ENCODE measurements at places on chromosomes 5 and 9.

DNA sequence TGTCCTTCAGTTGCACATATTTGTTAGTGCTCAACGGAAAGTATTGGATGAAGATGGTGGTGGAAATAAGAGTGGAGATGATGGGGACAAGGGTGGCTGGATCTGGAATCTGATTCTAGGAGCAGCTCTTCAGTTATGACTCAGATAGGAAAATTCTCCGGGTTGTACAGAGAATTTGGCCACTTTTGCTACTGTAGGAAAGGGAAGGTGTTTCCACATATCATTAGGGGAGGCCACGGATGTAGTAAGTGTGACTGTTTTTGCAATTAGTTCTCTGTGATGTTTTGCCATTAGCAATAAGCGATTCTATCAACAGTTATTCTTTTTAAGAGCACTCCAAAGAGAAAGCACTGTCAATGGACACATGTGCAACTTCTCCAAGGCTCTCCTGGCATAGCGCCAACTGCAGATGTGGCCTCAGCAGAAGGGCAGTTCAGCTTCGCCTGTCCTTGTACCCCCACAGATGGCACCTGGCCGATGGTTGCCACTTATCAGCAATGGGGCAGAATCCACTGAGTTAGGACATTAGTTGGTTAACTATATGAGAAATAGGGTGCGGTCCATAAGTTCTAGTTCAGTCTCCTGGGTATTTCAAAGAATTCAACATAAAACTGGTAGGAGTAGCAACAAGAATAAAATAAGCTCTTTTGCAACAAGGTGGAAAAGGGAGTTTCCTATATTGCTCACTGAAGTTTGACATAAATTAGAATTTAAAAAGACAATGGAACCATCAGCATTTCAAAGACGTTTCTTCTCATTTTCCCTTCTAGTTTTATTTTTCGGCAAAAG, 96.3 kb downstream of the ARSB start:
- no peak for DNase-seq

DNA sequence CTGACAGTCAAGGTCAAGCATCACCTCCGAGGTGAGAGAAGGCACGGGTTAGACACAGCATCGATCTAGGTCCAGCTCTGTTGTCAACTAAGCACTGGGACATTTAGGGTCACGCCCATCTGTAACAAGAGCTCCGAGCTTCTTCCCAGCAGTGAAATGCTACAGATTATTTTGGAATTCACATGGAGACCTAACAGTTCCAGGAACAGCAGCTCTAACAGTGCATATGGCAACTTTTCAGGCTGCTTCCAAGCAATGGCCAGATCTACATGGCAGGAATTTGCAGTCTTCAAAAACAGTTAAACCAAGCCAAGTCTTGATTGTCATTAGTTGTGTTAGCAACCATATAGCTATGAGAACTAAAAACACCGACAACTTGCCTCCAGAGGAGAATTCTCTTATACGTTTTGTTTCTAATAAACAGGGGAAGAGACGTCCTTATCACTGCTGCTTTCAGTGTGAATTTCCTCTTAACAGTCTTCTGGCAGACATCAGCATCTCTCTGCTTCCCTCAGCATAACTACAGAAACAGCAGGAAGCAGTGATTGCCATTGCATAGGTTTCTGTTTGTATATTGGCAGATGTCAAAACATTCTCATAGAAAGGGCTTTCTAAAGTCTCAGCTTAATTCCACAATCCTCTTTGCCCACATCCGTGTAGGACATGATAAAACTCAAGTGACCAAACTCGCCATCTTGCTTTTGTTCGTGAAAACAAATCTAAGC, 242.1 kb upstream of the DAPK1 start:
- DNase-seq, result no peak

DNA sequence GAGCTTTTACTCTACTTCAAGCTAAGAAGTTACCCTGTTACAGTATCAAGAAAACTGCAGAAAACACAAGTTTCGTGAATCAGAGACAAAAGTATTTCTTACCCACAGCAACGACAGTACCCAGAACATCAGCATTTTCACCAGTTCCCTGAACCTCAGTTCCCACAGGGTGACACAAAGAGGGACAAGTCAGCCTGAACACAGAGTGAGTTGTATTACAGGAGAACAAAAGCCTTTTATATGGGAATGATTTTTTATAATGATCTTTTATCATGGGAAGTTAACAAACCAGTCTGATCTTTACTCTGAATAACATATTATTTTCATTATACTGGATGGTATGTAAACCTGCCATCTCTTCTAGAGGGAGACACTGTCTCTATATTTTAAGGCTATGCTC, 139.0 kb upstream of the ITGA1 start:
- no peak for DNase-seq

GRCh38 chr5:111932628-111933027, 175.6 kb upstream of the NREP start:
- no peak for DNase-seq

DNA sequence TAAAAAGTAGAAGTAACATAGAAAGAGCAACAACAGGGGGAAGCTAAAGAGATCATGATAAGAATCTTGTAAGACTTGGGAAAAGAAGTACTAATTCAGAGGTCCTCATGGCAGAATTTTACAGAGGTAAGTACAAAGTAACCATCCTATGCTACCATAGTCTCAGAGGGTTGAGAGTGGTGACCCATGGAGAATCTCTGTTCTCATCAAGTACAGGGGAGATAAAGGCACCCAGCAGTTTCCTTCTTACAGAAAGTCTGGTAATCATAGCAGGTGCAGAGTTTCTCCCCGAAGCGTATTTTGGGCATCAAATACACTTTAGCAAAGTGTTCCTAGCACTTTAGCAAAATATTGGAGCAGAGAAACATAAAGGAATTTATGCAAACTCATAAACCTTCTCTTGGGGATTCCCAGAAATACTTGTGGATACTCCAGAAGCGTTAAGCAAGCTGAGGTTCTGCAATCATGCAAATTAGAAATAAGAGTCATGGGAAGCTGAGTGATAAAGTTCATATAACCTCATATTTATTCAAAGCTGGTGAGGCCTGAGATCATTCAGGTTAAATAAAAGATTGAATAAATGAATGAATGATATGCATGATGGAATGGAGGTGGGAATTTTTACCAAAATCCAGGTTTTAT, 101.0 kb upstream of the SMC2 start:
- no peak for DNase-seq

DNA sequence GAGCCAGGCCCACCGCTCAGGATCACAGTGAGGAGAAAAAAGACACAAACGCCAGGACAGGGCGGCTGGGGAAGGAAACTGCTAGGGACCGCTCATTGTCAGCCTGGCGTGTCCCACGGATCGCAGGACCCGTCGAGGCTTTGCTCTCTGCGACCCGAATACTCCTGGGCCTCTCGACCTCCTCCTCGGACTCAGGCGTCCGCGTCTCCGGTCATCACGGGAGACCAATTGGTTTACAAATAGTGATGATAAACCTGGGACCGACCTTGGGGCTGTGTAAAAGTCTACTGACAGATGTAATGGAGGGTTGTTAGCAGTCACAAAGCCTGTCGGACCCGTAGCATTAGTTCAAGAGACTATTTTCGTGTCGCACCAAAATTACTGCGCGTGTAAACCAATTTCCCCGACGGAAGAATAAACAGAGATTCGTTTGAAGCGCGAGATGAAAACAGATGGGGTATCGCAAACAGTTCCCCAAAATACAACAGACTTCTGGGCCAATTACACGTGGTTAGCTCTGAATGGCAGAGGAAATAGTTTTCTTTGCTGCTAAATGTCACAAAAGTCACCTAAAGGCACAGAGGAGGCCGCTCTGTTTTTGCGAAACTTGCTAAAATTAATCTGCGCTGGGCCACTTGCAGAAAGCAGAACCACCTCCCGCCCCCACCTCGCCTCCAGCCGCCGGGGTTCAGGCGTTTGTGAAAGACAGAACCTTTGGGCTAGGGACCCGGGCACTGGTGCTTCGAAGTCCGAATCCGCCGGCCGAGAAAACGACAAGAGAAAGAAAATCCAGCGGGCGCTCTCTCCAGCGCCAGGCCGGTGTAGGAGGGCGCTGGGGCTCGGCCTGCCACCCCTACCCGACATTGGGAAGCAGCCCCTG, 67.6 kb downstream of the FOXD1 start:
- peak; percentile 22 for DNase-seq

DNA sequence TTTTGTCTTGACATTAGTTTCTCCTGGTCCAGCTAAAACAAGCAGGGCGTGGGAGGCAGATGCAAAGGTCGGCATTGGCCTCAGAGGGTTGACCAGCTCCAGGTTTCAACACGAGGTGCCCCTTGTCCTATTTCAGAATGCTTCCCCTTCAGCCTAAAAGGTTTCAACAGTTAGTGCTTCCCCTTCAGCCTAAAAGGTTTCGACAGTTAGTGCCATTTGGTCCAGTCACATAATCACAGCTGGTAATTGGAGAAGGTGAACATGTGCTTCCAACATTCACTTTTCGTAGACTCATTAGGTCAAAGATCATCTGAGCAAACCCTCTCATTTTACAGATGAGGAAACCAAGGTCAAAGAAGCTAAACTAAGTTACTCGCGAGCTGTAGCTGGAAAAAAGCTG, 270.3 kb upstream of the MAP3K1 start:
- DNase-seq, result no peak

GRCh38 chr9:78470216-78470615, 173.3 kb downstream of the PSAT1 start:
- DNase-seq, result no peak

DNA sequence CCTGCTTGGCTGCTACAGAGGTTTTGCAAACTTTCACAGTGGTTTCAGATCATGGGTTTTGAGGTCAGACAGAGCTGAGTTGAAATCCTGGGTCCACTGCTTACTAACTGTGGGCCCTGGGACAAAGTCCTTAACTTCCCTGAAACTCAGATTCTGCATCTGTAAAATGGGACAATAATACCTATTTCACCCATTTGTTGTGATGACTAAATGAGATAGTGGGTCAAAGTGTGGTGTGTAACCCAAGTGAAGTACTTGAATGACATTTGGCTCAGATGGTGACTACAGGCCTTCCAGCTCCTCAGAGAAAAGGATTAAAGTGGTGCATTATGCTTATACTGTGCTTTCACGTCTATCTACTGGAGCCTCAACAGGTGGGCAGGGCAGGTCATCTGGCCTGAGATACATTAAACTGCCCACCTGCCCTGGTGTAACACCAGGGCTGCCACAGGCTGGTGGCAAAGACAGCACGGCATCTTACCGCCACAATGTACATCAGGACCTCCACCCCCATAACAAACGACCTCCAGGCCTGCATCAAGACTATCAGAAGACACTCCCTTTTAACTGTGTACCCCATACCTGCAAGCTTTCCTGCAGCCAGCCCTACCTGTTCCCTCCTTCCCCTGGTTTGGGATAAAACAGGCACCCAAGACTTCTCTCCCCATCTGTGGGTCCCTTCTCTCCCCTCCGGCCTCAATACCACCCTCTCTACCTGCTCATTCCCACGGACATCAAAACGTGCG, 846 bp upstream of the TRAF1 start:
- DNase-seq, result no peak

GRCh38 chr5:149487672-149488071, 63.6 kb downstream of the CSNK1A1 start:
- no peak for DNase-seq

- DNase-seq, result peak; percentile 50
Measured at GRCh38 chr5:68406767-68407241, 191.2 kb downstream of the PIK3R1 start.

DNA sequence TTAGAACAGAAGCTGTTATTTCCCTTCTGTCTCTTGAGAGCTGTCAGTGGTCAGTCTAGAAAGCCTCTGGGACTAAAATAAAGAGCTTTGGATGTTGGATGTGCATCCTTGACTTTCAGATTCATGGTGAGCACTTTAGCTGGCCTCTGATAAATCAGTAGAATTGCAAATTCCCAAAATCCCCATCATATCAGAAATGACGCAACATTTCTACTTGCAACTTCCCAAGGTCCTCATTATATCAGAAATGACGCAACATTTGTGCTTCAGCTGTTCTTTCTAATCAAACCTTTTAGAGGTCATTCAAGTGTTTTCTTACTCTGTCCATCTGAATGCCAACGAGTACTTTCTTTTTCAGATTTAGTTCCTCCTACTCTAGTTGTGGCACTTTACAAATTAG, 167.3 kb upstream of the MOCS2 start:
- DNase-seq, result no peak

- DNase-seq, result no peak
Measured at GRCh38 chr5:139287890-139288635, 5.5 kb upstream of the MATR3 start.

GRCh38 chr9:131062969-131063368, 33.4 kb upstream of the AIF1L start:
- DNase-seq, result no peak

GRCh38 chr9:127679506-127679905, 27.3 kb upstream of the CFAP157 start:
- DNase-seq, result no peak

GRCh38 chr9:109182940-109183798, 16.1 kb upstream of the FRRS1L start:
- peak; percentile 62 for DNase-seq

- DNase-seq, result no peak
Measured at GRCh38 chr5:149129181-149129580, 12.1 kb upstream of the ABLIM3 start.

DNA sequence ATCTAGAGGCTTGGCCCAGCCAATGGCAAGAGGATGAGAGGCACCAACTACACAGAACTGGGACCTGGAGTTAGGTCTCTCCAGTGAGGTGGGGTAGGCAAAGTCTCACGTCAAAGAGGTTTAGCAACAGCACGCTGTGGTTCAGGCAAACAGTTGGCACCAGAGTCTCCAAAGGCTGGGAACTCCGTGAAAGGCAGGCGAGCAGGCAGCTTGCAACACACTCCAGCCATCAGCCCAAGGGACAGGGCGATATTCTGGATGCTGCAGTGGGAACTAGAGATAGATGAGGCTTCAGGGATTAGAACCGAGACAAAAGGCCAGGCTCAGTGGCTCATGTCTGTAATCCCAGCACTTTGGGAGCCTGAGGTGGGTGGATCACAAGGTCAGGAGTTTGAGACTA, 129.1 kb downstream of the PDZD2 start:
- DNase-seq, result no peak

DNA sequence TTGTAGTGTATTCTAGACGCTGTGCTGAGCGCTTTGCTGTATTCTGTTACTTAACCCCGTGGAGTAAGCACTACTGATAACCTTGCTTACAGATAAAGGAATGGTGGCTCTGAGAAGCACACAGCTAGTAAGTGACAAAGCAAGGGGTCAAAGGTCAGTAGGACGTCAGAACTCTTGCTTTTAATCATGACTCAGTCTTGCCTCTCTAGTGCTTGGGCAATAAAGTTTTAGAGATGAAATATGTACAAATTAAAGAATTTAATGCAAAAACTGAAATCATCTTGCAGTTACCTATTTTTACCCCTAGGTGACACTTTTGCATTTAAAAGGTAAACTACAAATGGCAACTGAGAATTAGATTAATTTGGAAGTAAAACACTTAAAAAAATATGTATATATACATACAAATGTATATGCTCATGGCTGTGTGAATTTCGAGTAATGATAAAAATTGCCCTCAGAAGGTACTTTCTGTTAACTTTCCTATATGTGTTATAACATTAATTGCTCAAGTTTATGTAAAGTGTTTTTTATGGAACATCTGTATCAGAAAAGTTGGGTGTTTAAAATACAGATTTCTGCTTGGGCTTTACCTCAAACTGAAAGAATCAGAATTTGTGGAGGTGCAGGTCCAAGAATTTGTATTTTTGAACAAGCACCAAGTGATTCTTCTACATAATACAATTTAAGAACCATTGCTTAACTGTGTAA, 175.1 kb upstream of the DAB2 start:
- DNase-seq, result no peak

- no peak for DNase-seq
Measured at GRCh38 chr9:3385871-3386270, 139.9 kb downstream of the RFX3 start.

- no peak for DNase-seq
Measured at GRCh38 chr5:117947836-117948235, 1040.5 kb downstream of the DTWD2 start.

- no peak for DNase-seq
Measured at GRCh38 chr5:50655810-50656205, 10.6 kb upstream of the PARP8 start.

Data from GM13976 (cell line).